Esophagus mucosa (tissue), 1 donor: ENCODE measurements at places on chromosomes 7 and 10. TPM values are rescaled to one million over a fixed set of nuclear protein-coding genes. Genes with fewer than 3 reads are reported as not detected.

Gene AKR1C8
- total RNA-seq, result not detected

Gene DRGX
- not detected for total RNA-seq

Gene FOXI2
- total RNA-seq, result 0.32 TPM

Gene CDHR3
- 1.00 TPM for total RNA-seq

Gene C10orf71
- not detected for total RNA-seq

Gene MMP21
- total RNA-seq, result 0.08 TPM

Gene PRSS37
- total RNA-seq, result not detected

Gene STEAP4
- 23.6 TPM for total RNA-seq

Gene RAPGEF5
- total RNA-seq, result 48.6 TPM

Gene IPMK
- total RNA-seq, result 5.9 TPM

Gene SCART1
- total RNA-seq, result 0.56 TPM

Gene NSUN5
- total RNA-seq, result 22.1 TPM

Gene ADAM12
- 0.64 TPM for total RNA-seq

Gene CHN2
- total RNA-seq, result 1.6 TPM

Gene ADRA2A
- 0.44 TPM for total RNA-seq

Gene PAPSS2
- total RNA-seq, result 10.4 TPM

Gene POM121
- total RNA-seq, result 23.4 TPM

Gene ACBD7
- 0.32 TPM for total RNA-seq

Gene LBX1
- not detected for total RNA-seq

Gene H2BK1
- total RNA-seq, result not detected

Gene GPR26
- not detected for total RNA-seq

Gene ITPRID1
- 0.28 TPM for total RNA-seq

Gene TMEM270
- not detected for total RNA-seq

Gene EPHB6
- total RNA-seq, result 18.1 TPM

Gene BBS9
- total RNA-seq, result 8.8 TPM

Gene ETV1
- 3.3 TPM for total RNA-seq

Gene AP4M1
- 15.1 TPM for total RNA-seq

Gene ZNF727
- total RNA-seq, result 0.48 TPM

Gene MRLN
- not detected for total RNA-seq

Gene C10orf67
- total RNA-seq, result 0.08 TPM

Gene PAX4
- not detected for total RNA-seq

Gene CPN1
- total RNA-seq, result not detected

Gene UTF1
- not detected for total RNA-seq

Gene TRIP6
- total RNA-seq, result 61.1 TPM

Gene TSPAN12
- total RNA-seq, result 0.92 TPM

Gene TMEM176A
- total RNA-seq, result 2.6 TPM

Gene AUTS2
- total RNA-seq, result 20.4 TPM

Gene HOXA6
- 1.7 TPM for total RNA-seq

Gene TMEM213
- total RNA-seq, result not detected

Gene HELLS
- total RNA-seq, result 23.0 TPM

Gene SUV39H2
- 8.8 TPM for total RNA-seq

Gene TRPV5
- not detected for total RNA-seq

Gene LDB1
- 28.9 TPM for total RNA-seq

Gene ZC3HAV1L
- total RNA-seq, result 6.3 TPM

Gene EBLN1
- not detected for total RNA-seq

Gene IDI2
- not detected for total RNA-seq

Gene NUTM2B
- total RNA-seq, result 0.24 TPM

Gene RBAK
- 9.9 TPM for total RNA-seq

Gene BLNK
- 51.3 TPM for total RNA-seq
